ENCODE measurements at places on chromosomes 1 and 21. TPM values are rescaled to one million over a fixed set of nuclear protein-coding genes. Genes with fewer than 3 reads are reported as not detected.
A peak's percentile ranks its signal among the peaks of the same experiment; 100 is the strongest.

DNA sequence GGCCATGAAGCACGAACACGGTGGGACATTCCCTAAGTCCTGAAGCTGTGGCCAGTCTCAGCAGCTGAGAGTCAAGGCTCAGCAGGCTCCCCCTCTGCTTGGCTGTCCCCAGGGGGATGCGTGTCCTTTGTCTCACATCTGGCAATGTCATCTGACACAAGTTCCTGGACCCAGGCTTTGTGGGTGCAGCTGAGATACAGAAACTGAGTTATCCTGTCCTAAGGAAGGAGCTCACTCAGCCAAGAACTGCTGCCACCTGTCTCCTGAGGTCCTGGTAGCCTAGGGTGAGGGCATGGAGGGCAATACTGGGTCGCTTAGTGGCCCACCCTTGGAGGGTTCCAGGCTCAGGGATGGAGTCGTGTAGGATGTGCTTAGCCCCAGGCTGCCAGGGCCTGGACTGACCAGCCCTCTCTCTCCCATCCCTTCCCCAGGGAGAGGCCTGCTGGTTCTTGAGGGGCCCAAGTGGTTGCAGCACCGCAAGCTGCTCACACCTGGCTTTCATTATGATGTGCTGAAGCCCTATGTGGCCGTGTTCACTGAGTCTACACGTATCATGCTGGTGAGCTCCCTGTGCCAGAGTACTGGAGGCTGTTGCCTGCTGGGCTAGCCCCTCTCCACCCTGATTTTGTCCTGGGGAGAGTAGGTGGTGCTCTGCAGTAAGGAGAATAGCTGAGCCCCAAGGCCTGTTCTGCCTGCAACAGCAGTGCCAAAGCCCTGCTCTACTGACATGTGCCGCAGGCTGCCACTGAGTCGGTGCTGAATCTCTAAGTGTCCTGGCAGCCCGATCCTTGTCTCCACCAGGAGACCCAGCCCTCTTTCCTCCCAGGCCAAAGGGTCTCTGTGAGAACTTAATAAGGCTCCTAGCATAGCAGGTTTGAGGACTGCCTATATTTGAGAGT lies 13.5 kb downstream of the CYP4B1 start:
- no peak for DNase-seq

- no peak for DNase-seq
Observed at GRCh38 chr1:3065797-3066196, 3.2 kb upstream of the PRDM16 start.

DNA sequence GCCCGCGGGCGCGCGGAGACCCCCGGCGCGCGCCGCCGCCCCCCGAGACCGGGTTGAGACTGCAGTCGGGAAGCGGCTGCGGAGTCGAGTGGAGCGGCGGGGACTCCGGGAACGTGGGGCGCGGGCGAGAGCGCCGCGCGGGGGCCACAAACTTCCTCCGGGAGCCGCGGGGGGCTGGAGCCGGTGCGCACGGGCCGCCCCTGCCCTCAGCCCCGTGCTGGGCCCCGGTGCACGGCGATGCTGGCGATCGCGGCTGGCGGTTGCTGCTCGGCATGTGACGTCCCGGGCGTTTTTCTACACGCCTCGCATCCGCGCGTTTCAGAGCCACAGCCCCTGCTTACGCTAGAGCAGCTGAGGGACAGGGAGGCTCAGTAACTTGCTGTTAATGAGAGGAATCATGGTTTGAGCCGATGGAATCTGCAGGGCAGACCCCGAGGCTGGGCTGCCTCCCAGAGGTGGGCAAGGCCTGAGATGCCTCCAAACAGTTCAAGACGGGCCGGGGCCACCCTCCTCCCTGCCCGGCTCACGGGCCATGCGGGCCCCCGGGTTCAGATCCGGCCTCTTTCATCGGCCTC lies 520 bp downstream of the TMEM201 start:
- DNase-seq, result peak; percentile 23

- DNase-seq, result peak; percentile 83
Observed at GRCh38 chr21:28632755-28633408, 359.8 kb downstream of the LTN1 start.

DNA sequence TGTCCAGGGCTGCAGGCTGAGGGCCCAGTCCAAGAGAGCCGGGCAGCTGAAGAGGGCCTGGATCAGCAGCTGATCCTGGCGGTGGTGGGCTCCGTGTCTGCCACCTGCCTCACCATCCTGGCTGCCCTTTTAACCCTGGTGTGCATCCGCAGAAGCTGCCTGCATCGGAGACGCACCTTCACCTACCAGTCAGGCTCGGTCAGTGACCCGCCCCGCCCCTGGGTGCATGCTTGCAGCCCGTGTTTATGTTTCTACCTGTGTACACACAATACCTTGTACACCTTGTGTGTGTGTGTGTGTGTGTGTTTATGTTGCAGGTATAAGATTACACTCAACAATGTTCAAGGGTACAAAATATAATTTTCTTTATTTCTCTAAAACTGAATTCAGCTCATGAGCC lies 13.0 kb downstream of the TIE1 start:
- no peak for DNase-seq

GRCh38 chr1:227897704-227898438 lies 49.9 kb downstream of the WNT9A start:
- DNase-seq, result no peak

- no peak for DNase-seq
Observed at GRCh38 chr1:164633997-164634396, 75.0 kb downstream of the PBX1 start.

GRCh38 chr1:234730770-234731568 lies 121.0 kb upstream of the IRF2BP2 start:
- DNase-seq, result peak; percentile 93

GRCh38 chr1:206882555-206882954 lies 14.7 kb upstream of the IL24 start:
- no peak for DNase-seq

- peak; percentile 77 for DNase-seq
Observed at GRCh38 chr1:225919906-225920305, 4.1 kb downstream of the PYCR2 start.

- peak; percentile 77 for DNase-seq
Observed at GRCh38 chr1:201703621-201704438, 125.1 kb upstream of the IPO9 start.

- peak; percentile 73 for DNase-seq
Observed at GRCh38 chr1:203290261-203291089, 14.8 kb upstream of the BTG2 start.

DNA sequence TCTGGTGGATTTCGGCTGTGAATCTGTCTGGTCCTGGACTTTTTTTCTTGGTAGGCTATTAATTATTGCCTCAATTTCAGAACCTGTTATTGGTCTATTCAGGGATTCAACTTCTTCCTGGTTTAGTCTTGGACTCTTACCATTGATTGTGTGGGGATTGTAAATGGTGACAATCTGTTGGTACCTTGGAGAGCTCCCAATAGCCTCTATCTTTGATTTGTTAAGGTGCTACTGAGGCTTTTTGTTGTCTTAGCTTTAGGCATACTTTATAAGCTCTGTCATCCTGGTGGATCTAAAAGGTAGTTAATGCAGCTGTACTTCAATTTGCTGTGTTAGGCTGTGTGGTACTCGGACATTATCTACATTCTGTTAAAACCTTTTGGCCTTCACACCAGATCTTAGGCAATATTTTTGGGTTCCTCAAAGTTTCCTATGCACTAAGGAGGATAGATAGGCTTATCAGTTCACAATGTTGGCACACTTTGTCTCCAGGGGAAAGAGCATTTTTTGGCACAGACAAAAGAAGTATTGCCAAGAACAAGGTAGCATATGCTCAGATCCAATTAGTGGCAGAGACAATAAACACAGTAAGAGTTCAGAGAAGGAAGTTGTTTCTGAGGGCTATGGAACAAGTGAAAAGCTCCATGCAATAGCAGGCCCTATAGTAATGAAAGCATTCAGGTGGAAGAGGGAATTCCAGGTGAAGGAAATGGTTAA lies 230.4 kb downstream of the PDE4B start:
- peak; percentile 18 for DNase-seq

DNA sequence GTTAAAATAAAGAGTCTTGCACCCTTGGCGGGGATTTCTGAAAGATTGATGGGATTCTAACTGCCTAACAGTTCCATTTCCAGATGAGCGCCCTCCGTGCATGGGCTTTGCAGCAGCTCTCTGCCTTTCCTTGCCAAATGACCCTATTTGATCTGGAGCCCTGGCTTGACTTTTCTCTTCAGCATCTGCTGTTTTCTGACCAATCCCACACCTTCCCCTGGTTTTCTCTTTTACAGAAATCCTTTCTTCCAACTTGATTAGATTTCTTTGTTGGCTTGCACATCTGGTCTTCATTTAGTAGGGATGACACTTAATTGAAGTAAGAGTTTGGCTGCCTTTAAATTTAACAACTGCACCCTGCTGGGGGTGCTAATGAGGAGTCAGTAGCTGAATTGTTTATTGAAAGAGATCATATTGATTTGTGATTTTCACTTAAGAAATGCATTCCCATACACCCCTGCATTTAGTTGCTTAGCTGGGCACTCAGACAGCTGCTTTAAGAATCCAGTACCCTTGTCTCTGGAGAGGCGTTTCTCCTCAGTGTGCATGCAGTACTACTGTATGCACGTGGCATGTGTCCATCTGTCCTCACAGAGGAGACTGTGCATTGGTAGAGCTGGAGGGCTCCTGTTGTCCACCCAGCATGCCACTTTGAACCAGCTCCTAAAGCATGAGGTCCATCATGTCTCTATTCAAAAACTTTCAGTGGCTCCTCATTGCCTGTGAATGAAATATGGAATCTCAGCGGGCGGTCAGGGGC lies 99.7 kb downstream of the NOS1AP start:
- no peak for DNase-seq

- peak; percentile 58 for DNase-seq
Observed at GRCh38 chr21:33578959-33579542, 9.4 kb downstream of the DONSON start.

DNA sequence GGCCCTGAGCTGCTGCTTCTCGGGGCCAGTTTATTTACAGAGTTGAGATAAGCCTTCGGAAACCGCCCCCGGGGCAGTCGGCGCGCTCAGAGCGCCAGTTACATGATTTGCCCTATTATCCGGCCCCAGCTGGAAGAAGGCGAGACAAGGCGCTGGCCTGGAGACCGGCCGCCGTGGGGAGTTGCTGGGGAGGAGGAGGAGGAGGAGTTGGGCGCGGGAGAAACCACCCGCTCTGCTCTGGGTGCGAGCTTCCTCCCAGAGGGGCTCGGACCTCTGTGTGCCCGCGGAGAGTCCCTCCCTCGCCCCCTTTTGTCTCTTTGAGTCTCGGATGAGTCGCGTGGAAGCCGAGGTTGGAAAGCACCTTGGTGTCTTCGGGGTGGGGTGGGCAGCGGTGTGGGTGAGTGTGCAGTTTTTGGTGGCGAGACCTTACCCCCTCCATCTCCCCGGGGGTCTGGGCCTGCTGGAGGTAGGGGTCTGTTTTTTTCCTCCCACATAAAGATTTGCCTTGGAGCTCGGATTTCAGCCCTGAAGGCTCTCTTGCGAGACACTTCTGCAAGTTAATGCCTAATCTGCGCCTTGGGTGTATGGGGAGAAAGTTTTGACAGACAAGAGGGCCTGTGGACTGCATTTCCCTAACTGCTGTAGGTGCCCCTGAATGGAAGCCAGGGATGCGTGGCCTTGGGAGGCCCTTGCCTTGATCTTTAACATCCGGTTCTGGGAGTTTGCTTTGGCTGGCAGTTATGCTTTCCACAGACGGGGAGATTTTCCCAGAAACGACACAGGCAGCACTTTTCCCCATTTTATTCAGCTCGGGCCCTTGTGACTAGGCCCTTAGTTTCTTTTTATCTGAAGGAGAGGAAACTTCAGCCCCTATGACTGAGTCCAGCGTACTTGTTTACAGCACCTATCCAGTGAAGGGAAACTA lies 80.0 kb downstream of the NDUFS5 start:
- DNase-seq, result no peak

DNA sequence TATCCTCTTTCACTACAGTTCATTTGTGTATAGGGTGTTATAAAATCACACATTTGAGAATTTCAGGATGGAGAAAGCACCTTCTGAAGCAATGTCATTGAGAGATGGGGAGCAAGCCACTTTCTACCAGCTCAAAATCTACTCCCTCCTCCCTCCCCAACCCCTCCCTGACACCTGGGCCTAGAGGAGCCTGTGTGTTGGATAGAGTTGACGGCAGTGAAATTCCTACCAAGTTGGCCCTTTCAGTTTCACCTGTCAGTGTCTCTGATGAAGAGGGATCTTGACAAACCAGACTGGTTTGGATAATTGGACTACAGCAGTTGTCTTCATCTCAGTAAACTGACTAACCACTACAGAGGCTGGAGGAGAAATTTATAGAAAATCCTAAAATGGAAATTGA lies 125.0 kb upstream of the HOOK1 start:
- no peak for DNase-seq

GRCh38 chr1:246151796-246152434 lies 355.2 kb downstream of the SMYD3 start:
- peak; percentile 9 for DNase-seq

DNA sequence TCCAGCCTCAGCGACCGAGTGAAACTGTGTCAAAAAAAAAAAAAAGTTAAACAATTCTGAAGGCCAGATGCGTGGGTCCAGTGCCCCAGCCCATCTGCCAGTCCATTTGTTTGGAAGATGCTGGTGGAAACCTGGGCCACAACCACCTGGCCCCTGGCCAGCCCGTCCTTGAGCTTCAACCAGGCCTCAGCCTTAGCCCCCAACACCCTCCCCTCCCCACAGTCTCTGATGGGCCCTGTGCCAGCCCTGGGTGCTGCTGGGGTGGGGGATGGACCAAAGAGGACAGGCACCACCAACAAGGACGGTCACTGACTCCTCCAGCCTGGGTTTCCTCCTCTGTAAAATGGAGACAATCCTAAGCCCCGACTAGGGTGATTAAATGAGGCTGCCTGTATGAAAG lies 19.6 kb upstream of the PLEKHG5 start:
- no peak for DNase-seq

GRCh38 chr1:86795316-86795715 lies 90.9 kb downstream of the SH3GLB1 start:
- DNase-seq, result no peak

GRCh38 chr1:12472798-12473551 lies 145.0 kb downstream of the DHRS3 start:
- DNase-seq, result no peak

GRCh38 chr1:10824821-10825540 lies 28.5 kb upstream of the CASZ1 start:
- DNase-seq, result peak; percentile 77

The ZBTB17 gene
- 29.7 TPM for total RNA-seq

The NES gene
- total RNA-seq, result 46.1 TPM

The RNU1-3 gene
- total RNA-seq, result under 0.01 TPM

The PLA2G2D gene
- not detected for total RNA-seq

The CACNA1S gene
- total RNA-seq, result not detected

The SERPINC1 gene
- not detected for total RNA-seq

The PRRC2C gene
- total RNA-seq, result 66.4 TPM

The C1orf53 gene
- total RNA-seq, result 4.2 TPM

The CCDC181 gene
- total RNA-seq, result 0.28 TPM

The SLAMF7 gene
- total RNA-seq, result not detected

The VCAM1 gene
- total RNA-seq, result 19.7 TPM

The BECN2 gene
- total RNA-seq, result not detected

The CFAP74 gene
- not detected for total RNA-seq

The S100A16 gene
- 226 TPM for total RNA-seq

The CLCA4 gene
- not detected for total RNA-seq

Data from IMR-90 (cell line).